ENCODE measurements at places on chromosomes 6 and 20.

- no peak for DNase-seq
Observed at GRCh38 chr6:165244524-165245247, 64.7 kb downstream of the C6orf118 start.

DNA sequence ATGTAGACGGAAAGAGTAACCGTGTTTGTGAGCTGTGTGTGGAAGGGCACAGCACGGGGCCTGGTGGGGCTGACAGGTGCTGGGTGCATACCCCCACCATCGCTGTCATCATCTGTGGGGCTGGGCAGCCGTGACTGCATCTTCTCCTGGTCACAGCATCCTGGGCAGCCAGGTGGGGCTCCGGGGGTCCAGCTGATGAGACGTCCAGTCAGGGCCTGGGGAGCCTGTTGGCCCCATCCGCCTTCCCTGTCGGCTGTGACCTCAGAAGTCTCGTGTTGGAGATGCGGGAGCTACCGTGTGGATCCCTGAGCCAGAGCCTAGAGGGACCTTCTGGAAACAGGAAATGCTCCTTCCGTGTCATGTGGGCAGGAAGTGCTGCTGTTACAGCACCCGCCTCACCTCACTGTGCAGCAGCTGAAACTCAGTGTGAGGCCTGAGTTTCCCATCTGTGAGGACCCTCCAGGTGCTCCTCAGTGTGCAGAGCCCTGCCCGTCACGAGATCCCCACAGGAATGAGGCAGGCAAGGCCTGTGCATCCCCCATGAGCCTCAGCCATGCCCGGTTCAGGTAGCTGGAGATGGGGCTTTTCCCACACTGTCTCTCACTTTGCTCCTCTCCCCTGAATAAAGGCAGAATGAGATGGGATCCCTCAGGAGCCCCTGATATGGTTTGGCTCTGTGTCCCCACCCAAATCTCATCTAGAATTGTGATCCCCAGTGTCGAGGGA lies 108.7 kb downstream of the ERMARD start:
- DNase-seq: no peak

- no peak for DNase-seq
Observed at GRCh38 chr6:33183071-33183683, 9.1 kb downstream of the COL11A2 start.

DNA sequence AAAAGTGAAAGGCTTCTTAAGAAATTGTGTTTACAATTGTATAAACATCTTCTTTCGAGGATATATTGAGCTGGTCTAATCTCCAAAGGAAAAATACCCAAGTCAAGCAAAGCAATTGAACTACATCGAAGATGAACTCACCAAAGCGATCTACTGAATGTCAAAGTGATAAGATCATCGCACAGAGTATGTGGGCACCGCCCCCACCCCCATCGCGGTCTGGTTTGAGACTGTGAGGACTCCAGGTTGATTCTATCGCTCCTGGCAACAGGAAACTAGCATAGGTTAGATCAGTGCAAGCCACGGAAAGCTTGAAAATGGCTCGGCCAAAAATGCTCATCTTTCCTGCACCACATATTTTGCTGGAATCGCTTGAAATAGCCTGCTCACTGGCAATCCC lies 133.2 kb upstream of the RPS6KA2 start:
- no peak for DNase-seq

DNA sequence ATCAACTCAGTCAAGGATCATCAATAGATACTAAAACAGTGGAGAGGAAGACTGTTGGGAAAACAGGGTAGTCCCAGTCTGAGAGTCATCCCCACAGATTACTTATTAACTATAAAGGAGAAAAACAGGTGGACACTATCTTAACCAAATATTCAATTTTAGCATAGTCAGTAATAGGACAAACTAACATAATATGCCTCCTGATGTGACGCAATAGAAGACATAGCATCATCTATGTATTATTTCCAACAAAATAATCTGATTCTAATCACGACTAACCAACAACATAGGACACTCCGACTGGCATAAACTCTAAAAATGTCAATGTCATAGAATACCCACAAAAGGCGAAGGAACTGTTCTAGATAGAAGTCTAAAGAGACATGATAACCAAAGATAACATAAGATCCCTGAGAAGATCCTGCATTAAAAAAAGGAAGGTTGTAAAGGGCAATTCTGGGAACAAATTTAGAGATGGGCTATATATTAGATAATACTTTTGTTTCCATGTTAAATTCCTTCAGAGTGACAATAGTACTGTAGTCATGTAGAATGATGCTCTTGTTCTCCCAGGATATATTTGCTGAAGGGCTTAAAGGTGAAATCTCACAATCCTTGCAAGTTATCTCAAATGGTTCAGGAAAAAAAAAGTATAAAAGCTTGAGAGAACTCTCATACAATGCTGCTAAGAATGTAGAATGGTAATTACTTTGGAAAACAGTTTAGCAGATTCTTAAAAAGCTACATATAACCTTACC lies 28.9 kb downstream of the ILRUN start:
- DNase-seq: no peak

DNA sequence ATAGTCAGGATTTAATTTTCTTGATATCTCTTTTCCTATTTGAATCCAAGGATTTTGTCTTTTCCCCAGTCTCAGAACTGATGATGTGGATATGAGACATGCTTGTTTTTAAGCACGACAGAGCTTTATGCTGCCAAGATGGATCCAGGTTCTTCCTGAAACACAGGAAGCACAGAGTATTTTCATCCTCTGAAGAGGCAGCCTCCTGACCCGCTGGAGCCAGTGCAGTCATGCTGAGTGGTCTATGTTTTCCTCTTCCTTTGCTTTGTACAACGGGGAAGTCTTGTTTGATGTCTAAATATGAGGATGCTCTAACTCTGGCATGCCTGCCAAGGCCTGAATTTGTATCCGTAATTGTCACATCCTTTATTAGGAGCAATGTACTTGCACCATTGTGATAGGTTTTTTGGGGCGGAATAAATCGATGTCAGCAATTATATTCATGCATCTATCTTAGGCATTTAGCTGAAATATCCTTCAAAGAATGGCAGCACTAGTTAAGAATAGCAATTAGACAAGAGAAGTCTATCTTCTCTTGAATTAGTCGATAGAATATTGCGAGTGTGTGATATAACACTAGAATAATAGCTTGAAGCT lies 407.1 kb upstream of the JAG1 start:
- DNase-seq: no peak

GRCh38 chr6:71592643-71593042 lies 293.7 kb upstream of the RIMS1 start:
- DNase-seq: no peak

DNA sequence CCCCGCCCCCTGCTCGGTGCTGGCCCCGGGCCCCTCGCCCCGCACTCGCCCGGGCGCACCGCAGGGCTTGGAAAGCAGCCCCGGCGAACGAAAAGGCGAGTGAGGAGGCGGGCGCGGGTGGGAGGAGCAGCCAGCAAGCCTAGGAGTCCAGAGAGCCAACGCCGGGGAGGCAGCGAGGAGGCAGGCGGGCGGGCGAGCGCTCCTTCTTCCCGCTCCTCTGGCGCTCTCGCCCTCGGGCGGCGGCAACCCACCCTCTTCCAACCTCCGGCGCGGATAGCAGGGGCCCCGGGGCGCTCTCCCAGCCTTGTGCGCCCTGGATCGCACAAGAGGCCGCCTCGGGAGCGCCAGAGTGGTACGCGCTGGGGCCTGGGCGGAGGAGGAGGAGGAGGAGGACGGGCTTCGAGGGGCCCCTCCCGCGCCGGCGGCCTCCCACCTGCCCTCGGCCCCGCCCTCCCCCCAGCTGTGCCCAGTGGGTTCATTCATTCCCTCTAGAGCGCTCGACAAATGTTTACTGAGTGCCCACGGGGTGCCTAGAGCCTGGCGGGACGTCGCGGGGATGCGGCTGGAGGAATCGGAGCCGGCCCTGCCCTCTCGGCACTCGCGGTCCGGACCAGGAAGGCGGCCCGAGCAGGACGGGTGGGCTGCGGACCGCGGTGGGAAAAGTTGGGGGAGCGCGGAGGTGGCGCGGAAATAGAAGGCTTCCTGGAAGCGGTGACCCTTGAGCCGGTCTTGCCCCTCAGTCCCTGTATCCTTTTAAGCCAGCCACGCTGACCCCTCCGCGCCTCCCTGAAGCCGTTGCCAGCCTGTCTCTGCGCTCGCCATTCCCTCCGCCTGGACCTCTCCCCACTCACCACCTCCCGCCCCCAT lies at the start of gene BMP7:
BMP7 (minus strand) TSS at position 351 of the 867 bp plus-strand sequence. CDS start 519 bp downstream, outside the sequence.
- DNase-seq: no peak

DNA sequence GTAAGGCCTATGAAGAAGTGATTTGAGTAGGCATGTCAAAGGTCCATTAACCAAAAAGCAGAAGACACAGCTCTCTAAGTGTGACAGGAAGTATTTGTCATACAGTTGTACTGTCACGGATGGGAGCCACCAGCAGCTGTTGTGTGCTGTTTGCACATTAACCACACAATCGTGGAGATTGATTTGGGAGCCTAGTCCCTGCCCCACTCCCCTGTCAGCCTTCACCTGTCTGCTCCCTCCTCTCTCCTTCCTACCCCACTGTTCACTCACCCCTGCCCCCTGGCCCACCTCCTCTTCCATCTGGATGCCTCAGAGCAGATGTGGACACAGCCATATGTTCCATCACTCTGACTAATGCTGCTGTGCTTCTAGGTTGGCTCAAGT lies 124.7 kb upstream of the SPACA1 start:
- DNase-seq: no peak

DNA sequence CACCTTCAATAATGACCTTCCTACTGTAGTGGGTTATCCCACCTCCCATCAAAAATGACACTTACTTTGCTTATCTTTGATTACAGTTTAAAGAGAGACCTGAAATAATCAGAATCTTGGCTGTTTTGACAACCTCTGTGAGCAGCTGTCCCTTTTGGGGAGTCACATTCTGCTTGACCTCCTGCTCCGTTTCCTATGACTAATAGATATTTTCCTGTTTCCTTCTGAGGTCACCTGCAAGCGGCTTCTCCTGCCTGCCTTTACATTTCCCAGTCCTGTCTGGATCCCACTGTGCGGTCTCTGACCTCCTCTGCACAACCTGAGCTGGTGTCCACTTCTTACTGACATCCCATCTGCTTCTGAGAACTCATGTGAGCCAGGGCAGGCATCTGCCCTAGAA lies 54.2 kb downstream of the TRAM2 start:
- DNase-seq: no peak

DNA sequence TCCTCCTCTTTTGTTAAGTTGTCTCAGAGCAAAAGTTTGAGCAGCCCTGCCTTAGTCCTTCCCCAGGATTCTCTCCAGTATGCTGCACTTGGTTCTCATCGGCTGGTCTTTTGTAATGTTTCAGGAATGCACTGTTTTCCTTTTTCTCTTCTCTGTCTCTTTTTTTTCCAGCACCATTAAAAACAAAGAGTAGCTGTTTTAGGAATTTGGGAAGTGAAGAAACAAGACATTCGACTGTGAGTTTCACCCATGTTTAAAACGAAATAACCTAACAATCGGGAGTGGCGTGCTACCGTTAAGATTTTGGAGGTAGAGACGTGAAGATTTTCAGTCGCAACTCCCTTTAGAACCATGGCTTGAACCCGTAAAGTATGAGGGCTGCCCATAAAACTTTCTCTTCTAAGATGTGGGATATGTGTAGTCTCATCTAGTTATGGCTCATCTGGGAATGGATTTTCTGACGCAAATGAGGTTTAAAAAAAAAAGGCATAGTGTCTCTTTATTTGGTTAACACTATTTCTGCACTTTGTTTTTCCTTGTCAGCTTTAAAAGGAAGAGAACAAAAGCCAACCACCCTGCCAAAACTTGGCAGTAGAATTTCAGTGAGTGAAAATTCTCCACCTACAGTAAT lies 35.9 kb upstream of the RAB23 start:
- no peak for DNase-seq

DNA sequence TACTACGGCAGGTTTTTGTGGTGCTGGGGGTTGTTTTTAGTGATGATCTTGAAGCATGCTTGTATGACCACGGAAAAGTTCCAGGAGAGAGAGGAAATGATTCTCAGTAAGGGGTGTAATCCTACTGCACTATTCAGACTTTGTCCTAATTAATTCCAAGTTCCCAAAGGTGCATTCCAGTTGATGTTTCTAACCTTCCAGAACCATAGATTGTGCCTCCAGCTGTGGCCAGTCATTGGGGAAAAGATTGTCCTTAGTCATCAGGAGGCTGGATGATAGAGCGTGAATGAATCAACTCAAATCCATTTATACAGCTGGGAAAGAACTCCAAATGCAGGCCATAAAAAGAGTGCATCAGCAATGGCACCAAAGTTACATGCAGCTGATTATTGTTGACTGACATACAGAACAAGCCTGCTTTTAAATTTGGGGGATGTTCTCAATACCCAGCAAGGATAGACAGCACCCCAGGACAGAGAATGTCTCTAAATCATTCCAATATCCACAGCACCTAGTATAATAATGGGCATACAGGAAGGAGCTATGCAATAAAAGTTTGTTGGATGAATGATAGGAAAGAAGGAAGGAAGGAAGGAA lies 27.8 kb upstream of the PKHD1 start:
- DNase-seq: no peak

- DNase-seq: no peak
Observed at GRCh38 chr20:58973866-58974265, 7.2 kb upstream of the NELFCD start.

- DNase-seq: no peak
Observed at GRCh38 chr6:64782877-64783276, 924.1 kb downstream of the EYS start.

GRCh38 chr20:43959079-43959919 lies 44.6 kb downstream of the TOX2 start:
- DNase-seq: peak; percentile 71

DNA sequence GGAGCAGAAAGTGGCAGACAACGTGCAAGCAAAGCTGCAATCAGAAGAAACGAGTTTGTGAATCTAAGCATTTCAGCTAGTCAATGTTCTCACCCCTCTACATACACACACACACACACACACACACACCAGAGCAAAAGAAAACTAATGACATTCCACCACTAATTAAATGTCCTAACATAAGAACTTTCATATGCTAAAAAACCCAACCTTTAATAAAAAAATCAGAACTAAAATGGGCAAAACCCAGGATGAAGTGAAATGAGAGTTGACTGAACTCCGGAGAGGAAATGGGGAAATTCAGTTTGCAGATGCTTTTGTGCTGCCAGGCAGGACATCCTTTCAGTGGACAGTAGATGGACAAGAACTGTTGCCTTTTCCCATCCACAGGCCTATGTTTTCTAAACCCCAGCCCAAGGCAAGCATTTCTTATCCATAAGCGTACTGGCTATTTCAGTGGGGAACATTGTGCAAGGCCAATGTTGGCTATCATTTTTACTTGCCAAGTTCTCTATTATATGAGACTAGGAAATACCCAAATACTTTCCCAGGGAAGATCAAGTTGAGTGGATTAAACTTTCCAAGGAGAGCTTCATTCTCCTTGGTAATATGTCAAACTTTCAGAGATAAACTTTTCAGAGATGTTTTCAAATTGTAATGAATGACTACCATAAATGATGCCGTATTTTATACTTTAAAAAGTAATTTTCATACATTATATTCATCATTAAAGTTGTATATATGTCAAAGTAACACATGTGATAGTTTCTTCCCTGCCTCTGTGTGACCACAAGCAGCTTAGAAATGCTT lies 27.3 kb downstream of the RIN2 start:
- no peak for DNase-seq

- no peak for DNase-seq
Observed at GRCh38 chr6:73329201-73329600, 24.9 kb downstream of the DPPA5 start.

Measured in hematopoietic multipotent progenitor cell treated with erythropoietin and hydrocortisone succinate and interleukin-3 and kit ligand, for 6 days (in vitro differentiated cells).